Neural progenitor cell (in vitro differentiated cells): ENCODE measurements at places on chromosomes 5 and 9. TPM values are rescaled to one million over a fixed set of nuclear protein-coding genes. Genes with fewer than 3 reads are reported as not detected.

Gene DNAH5
- total RNA-seq: 0.39 and 0.62 TPM in 2 replicates

DNA sequence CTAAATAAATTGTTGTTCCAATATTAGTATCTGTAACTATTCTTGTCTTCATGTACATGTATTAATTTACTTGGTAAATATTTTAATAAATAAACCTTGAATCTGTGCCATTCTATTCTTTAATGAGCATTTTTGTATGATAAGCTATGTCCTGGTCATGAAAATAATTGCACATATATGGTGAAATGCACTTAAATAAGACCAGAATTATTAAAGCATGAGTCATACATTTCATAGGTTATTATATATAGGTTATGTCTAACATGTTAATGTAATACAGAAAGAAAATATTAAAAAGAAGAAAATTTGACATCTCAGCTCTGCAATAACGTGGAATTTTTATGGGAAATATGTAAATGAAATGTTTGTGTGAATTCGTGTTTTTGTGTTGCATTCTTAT, 1168.1 kb downstream of the TAF11L14 start:
- no peak for DNase-seq
- H3K36me3 ChIP-seq: no peaks in the 10 kb centered on the region
- no peak overlapping the region for H3K27ac ChIP-seq
- H3K4me3 ChIP-seq: no peak overlapping the region

- H3K4me3 ChIP-seq: no peak overlapping the region
- no peaks in the 10 kb centered on the region for H3K27me3 ChIP-seq
- H3K4me1 ChIP-seq: peaks cover 8% of the 10 kb centered on the region
- no peak overlapping the region for H3K27ac ChIP-seq
These were observed 120.5 kb downstream of the FEM1C start for GRCh38 chr5:115424030-115424429.

GRCh38 chr9:110320651-110321445, 16.8 kb downstream of the TXNDC8 start:
- no peak overlapping the region for H3K4me3 ChIP-seq
- H3K4me1 ChIP-seq: peaks cover 3% of the 10 kb centered on the region
- H3K36me3 ChIP-seq: no peaks in the 10 kb centered on the region
- H3K27ac ChIP-seq: no peak overlapping the region
- H3K27me3 ChIP-seq: no peaks in the 10 kb centered on the region

- no peaks in the 10 kb centered on the region for H3K27me3 ChIP-seq
- no peak overlapping the region for H3K4me3 ChIP-seq
- no peaks in the 10 kb centered on the region for H3K36me3 ChIP-seq
- no peak overlapping the region for H3K27ac ChIP-seq
- H3K4me1 ChIP-seq: no peaks in the 10 kb centered on the region
These were observed 20.8 kb upstream of the ADRB2 start for GRCh38 chr5:148805326-148806290.

DNA sequence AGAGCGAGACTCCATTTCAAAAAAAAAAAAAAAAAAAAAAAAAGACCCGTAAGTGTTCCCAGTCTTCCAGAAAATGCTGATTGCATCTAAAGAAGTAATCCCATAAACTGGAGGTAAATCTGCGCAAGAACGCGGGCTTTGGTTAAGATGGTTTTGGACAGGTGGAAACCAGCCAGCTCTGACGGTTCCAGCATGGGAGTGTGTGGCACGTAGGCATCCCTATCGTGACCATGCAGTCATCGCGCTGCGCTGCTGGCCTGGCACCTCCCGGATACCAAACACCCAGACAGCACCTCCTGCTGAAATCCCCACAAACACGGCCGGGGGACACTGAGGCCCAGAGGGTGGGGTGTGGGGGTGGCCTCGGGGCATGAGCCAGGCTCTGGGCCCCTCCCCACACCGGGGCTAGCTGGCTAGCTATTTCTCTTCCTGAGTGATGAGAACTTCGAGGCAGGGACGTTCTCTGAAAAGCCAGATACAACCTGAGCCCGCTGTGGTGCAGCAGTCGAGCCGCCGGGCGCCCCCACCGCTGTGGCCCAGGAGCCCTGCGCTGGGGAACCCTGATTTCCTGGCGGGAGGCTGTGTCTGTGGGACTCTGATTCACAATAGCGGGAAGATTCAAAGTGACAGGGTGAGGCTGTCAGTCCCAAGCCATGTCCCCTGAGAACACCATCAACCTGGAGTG, 32.2 kb upstream of the NOTCH1 start:
- no peaks in the 10 kb centered on the region for H3K27me3 ChIP-seq
- H3K4me3 ChIP-seq: no peak overlapping the region
- H3K27ac ChIP-seq: no peak overlapping the region

DNA sequence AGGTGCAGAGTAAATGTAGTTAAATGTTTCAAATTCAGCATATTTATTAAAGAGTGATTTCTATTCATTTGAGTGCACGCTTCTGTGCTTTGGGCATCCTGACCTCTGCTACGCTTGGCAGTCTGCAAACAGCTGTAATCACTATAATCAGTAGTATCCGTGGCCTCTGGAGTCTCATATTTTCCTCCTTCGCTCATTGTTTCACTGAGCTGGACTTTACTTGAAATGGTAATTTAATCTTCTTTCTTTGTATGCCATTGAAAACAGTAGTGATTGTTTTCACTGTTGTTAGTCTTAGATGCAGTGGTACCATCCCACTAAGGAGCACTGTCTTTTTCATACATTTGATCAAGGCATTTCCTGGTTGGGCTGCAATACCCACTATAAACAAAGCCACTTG, 43.5 kb upstream of the CAVIN4 start:
- no peaks in the 10 kb centered on the region for H3K27me3 ChIP-seq
- H3K36me3 ChIP-seq: peaks cover 19% of the 10 kb centered on the region
- peak overlapping the region; percentile 53 for H3K27ac ChIP-seq
- no peak for DNase-seq

Gene CAMLG
- 27.0 and 44.5 TPM in 2 replicates for total RNA-seq

- H3K36me3 ChIP-seq: no peaks in the 10 kb centered on the region
- peaks cover 5% of the 10 kb centered on the region for H3K4me1 ChIP-seq
- H3K27ac ChIP-seq: no peak overlapping the region
- no peak overlapping the region for H3K4me3 ChIP-seq
These were observed 294.5 kb upstream of the TAS2R1 start for GRCh38 chr5:9924614-9925013.

Gene ORM2
- total RNA-seq: 0.43 TPM in 1 of 2 replicates, not detected in the other
